ENCODE measurements at places on chromosomes 4 and X.

DNA sequence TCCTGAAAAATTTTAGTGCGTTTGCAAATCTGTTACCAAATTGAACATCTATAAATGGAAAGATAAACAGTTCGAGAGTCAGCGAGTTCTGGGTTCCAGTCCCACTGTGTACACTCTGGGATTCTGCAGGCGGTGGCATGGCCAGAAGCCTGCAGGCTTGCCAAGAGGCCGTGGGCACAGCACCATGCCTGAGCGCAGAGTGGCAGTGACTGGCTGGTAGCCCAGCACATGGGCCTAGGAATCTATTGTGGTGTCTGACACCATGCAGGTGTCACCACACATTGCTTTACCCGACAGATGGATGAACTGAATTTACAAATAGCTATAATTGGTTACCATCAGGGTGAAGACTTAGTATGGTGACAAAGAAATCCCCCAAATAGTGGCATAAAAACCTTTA is 71.7 kb upstream of the TLR3 start:
- DNase-seq, result no peak

DNA sequence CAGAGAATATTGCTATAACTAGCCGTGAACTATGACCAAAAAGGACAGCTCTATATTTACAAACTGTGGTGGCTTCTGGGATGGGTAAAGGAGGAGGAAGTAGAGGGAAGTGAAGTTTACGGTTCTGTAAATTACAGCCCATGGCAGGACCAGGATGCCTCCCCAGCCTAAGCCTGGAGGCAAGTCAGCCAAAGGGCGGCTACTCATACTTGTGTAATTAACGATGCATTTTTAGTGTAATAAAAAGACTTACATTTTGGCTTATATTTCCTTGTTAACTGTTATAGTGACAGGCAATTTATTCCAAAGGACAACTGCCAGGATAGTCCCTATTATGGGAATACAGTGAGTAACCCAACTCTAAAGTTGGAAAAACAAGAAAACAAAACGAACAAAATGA is 139.9 kb upstream of the OTUD4 start:
- DNase-seq, result no peak

GRCh38 chr4:135197641-135198040 is 996.1 kb upstream of the PABPC4L start:
- DNase-seq, result no peak

- DNase-seq, result no peak
Measured at GRCh38 chr4:73662709-73663546, 42.7 kb upstream of the RASSF6 start.

GRCh38 chr4:149794352-149794751 is 21.3 kb downstream of the IQCM start:
- no peak for DNase-seq

DNA sequence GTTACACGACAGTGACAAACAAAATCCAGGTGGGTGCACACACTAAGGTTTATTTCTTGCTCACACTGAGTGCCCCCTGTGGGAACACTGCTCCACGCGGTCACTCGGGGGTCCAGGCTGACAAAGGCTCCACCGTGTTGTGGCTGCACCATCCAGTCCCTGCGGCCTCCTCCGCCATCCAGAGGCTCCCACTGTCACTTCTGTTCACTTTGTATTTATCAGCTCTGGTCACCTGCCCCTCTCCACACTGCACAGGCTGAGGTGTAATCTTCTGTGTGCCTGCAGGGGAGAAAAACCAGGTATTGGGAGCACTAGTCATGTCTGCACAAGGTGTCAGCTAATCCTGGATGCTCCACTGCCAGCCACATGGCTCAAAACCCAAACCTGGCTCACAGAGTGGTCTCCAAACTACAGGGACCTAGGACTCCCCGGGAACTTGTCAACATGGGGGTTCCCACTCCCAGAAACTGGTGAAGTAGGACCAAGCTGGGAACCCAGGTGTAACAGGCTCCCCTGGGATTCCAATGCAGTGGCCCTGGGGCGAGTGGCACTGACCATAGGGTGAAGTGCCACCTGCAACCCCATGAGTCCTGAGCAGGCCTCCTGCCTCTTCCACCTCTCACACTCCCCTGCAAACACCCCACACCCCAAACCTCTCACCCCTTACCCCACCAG is 25.5 kb downstream of the HMX1 start:
- DNase-seq, result no peak

DNA sequence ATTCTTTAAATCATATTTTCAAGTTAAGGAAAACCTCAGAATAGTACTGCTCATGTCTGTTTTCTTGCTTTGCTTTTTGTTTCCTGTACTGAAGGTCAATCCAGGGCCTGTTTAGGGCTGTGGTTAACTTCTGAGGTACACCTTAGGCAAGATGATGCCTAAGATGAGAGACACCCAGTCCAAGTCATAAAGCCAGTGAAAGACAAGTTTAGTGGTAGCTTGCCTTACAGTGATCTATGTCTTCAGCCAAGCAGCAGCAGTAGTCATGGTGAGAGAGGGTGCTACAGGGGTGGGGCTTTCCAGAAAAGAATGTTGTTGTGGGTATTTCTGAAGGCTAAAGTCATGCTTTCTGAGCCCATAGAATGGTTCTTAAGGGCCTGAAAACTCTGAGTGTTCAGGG is 173.7 kb downstream of the VSIG4 start:
- DNase-seq, result no peak

DNA sequence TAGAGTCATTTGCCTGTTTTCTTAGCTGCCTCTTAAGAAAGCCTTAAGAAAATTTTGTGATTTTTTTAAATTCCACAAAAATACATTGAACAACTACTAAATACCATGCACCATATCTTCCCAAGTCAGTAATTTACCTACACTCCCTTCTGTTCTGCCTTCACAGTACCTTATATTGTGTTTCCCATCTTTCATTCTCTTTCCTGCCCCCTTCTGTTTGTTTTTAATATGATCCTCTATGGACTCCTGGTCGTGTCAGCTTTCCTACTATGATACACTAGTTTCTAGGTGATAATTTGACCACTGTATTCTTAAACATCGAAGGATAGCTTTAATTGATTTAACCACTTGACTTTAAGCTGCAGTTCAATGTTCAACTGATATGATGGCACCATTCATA is 297.7 kb upstream of the HAND2 start:
- DNase-seq, result no peak

All from GM12891 (cell line).